ENCODE measurements at places on chromosomes 6 and 20. TPM values are rescaled to one million over a fixed set of nuclear protein-coding genes. Genes with fewer than 3 reads are reported as not detected.

The GRM1 gene
- total RNA-seq = not detected

The TCP11 gene
- not detected for total RNA-seq

The PLA2G7 gene
- 1.8 TPM for total RNA-seq

The SLC22A16 gene
- total RNA-seq = not detected

The FABP7 gene
- total RNA-seq = not detected

The ABCF1 gene
- 48.7 TPM for total RNA-seq

The ZKSCAN3 gene
- total RNA-seq = 8.6 TPM

The MBOAT1 gene
- total RNA-seq = 44.2 TPM

DNA sequence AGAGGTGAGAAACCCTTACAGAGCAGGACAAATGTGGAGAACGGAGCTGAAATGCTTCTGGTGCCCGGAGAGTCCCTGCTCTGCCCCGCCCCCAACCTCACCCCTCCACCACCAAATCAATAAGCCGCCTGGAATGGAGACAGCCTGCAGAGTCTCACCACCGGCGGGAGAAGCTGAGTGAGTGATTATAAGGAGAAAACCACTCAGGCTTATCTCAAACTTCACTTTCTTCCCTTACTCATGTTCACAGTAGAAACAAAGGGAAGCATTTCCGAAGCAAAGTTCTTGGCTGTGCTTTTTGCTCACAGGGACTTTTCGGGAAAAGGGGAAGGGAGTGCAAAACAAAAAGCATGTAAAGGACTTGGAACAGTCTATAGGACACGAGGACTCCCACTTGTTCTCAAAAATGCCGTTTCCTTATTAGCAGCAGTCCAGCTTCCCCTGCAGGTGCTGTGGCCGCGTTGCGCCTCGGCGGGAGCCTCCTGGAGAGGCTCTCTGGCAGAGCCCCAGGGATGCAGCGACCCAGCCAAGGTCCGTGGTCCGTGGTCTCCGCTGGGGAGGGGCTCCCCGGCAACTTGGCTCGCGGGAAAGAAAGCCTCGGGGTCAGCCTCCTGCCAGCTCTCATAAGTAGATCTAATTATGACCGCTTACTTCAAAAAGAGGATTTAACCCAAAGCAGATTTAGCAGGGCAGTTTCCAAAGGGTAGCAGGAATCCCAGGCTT is 64.8 kb upstream of the TMEM30A start:
- DNase-seq = peak; percentile 31

DNA sequence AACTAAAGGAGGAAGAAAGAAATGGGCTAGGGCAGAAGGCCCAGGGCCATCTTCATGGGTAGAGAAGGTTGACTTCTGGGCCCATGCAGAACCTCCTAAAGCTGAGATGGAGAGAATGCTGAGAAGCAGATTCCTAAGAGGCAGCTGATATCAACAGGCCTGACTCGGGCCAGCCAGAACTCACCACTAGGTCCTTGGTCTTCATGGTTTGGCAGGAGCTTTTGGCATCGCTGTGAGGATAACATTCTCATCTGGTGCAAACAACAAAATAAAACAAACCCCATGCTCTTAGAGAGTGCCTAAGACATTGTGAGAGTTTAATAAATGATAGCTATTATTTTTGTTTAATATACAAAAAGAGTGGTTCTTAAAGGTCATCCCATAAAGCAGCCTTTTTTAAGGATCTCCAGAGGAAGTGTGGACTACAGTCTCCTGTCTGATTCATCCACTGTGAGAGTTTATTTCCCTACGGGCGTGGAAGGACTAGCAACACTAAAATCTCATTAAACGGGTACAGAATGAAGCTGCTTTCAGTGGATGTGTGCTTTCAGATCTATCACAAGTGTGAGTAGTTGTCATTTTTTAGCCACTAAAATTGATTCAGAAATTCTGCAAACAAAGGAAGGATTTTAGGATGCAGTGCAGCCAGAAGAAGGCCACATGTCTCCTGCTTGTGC is 160.0 kb downstream of the PLCB4 start:
- peak; percentile 31 for DNase-seq

DNA sequence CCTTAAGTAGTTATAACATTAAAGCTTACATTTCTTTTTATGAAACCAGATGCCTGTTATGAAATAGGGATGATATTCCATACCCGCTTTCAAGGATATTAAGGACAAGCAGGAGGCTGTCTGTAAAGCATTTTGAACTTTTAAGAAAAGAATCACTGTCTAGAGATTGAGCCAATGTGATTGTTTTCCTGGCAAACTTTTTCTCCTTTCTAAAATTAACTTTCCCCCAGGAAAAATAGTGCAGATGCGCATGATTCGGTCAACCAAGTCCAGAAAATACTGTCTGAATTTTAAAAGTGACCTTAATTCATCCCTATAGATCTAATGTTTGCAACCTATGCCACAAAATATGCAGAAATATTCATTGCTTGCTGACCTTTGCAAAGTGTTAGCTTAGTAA is 15.1 kb upstream of the DEK start:
- DNase-seq = no peak

DNA sequence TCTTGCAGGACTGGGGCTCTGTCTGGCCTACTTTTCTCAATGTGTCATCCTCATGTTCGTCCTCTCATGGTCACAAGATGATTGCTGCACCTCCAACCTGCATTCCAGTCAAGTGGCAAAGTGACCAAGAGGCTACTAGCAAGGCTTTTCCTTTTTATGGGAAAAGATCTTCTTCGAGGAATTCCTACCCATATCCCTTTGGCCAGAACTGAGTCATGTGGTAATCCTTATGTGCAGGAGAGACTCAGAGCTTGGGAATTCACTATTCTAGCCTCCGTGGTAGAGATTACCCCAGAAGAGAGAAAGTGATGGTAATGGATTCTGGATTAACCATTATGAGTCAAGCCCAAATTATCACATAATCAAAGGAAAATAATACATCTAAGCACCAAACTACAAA is 162.7 kb downstream of the KCNQ5 start:
- no peak for DNase-seq

DNA sequence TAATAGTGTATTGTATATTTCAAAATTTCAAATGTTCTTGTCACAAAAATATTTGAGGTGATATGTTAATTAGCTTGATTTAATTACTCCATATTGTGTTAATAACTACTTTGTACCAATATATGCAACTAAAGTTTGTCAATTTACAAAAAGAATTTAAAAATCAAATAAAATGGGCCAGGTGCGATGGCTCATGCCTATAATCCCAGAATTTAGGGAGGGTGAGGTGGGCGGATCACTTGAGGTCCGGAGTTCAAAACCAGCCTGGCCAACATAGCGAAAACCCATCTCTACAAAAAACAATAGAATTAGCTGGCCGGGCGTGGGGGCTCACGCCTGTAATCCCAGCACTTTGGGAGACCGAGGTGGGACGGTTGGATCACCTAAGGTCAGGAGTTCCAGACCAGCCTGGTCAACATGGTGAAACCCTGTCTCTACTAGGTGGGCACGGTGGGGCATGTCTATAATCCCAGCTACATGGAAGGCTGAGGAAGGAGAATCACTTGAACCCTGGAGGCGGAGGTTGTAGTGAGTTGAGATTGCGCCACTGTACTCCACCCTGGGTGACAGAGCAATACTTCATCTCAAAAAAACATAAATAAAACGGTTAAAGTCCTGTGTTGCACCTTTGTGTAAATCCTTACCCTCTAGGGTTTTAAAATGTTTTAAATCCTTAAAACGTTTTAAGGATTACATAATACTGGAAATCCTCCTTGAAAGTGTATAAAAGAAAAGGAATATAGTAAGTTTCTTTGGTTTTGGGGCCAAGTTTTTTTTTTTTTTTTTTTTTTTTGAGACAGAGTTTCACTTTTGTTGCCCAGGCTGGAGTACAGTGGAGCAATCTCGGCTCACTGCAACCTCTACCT is 4.0 kb downstream of the HSPA1B start:
- DNase-seq = no peak

DNA sequence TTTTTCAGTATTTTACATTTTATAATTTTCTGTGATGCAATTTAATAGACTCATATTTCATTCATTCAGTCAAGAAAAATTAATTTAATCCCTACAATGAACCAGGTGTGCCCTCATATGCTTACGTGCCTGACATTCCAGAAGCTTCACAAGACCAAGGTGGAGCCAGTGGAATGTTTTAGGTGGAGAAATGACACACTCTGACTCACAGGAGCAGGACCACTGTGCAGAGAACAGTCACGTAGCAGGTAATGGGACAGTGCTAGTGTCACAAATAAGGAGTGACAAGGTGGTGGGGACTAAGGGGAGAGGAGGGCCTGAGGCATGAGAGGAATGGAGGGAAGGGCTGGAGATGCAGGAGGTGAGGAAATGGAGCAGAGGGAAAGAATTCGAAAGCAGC is 37.0 kb upstream of the HLA-G start:
- DNase-seq = peak; percentile 40

GRCh38 chr6:130969791-130970491 is 93.1 kb downstream of the EPB41L2 start:
- DNase-seq = no peak

GRCh38 chr6:48080227-48081009 is 30.6 kb downstream of the PTCHD4 start:
- no peak for DNase-seq

GRCh38 chr20:4320291-4320690 is 304.9 kb upstream of the RNF24 start:
- DNase-seq = no peak

DNA sequence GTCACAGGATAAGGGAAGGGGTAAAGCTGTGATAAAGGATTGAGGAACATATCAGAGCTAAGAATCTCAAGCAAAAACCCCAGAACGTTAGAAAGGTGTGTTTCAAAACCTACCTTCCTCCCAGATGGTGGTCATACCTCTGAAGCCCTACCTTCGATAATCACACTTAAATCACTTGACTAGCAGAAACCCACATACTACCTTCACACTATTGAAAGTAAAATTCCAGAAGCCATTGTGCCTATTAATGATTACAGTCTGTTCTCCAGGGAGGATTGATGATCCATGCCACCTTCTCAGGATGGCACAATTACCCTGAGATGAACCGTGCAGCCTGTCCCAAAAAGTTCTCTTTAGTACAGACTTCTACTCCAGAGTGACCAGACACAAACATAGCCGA is 72.3 kb upstream of the SOX4 start:
- DNase-seq = no peak

- no peak for DNase-seq
Measured at GRCh38 chr6:120981835-120982234, 352.4 kb downstream of the TBC1D32 start.

DNA sequence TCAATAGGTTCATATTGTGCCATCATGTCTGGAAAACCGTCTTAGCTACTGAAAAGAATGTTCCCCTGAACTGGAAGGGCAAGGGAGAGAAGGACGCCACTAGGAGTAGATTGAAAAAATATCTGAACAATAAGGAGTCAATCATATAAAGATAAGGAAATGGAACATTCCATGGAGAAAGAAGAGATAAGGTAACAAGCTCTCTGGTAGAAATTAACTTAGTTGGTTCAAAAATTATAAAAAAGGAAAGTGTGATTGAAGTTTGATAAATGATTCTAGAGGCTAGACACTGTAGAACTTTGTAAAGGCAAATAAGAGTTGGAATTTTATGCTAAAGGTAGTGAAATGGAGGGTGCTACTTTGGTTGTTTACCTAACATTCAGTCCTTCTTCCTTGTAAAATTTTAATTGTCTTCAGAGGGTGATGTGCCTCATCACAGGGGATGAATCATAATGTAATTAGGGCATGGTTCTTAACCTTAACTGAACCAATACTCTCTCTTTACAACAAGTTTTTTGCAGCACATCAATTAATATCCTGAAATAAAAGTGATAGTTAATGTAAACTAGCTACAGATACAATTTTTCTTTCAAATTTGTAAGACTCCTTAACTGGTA is 135.5 kb downstream of the GPX5 start:
- DNase-seq = no peak

- no peak for DNase-seq
Measured at GRCh38 chr6:37759221-37760144, 60.0 kb upstream of the ZFAND3 start.

DNA sequence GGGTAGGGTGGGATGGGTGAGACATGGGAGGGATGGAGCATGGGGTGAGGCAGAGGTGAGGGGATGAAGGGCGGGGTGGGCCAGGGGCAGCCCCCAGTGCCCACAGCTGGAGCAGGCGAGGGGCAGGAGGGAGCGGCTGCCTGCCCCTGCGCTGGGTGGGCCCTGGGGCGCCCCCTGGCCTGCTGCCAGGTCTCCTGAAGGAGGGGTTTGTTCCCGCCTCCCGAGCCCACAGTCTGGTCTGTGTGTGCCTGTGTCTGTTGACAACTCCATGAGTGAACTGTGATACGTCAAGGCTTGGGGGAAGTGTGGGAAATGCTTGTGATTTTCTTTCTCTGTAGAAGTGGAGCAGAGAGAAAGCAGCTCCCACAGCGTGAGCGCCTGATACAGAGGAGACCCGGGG is 10.9 kb upstream of the MRGBP start:
- no peak for DNase-seq

GRCh38 chr6:56732517-56732916 is 89.8 kb upstream of the DST start:
- no peak for DNase-seq

DNA sequence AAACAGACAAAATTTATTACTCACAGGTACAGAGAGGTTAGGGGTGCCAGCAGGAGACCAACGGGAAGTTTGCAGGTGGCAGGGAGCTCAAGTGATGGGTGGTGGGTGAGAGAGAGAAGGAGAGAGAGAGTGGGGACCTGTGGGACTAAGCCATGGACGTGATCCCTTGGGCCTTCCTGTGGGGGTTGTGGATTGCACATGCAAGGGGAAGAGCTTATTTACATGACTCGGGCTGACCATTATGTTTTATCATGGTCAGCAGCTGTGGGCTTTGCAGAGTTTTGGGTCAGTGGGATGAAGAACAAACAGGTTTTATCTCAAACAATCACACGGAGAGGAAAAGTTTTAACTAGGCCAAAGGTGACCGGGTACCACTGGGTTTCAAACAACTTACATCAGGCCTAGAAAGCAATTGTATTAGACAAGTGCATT is 156.2 kb upstream of the EXOC2 start:
- DNase-seq = no peak

- DNase-seq = no peak
Measured at GRCh38 chr20:19492116-19492515, 265.9 kb upstream of the RIN2 start.

GRCh38 chr6:167846997-167847606 is 20.4 kb downstream of the AFDN start:
- no peak for DNase-seq

GRCh38 chr20:46000262-46000996 is 8.3 kb upstream of the MMP9 start:
- DNase-seq = no peak

GRCh38 chr6:137696765-137697164 is 170.3 kb upstream of the TNFAIP3 start:
- DNase-seq = no peak

GRCh38 chr6:57313711-57314471 is 3.5 kb upstream of the PRIM2 start:
- DNase-seq = peak; percentile 32

Measured in mucosa of gallbladder (tissue), 1 donor.